ENCODE measurements at places on chromosomes 6 and 20.

GRCh38 chr20:5230544-5230943 is 86.2 kb downstream of the PROKR2 start:
- no peak for DNase-seq

GRCh38 chr6:30564114-30564513 is 7.0 kb downstream of the PRR3 start:
- DNase-seq, result no peak

- no peak for DNase-seq
Measured at GRCh38 chr6:124869416-124869815, 92.8 kb upstream of the RNF217 start.

DNA sequence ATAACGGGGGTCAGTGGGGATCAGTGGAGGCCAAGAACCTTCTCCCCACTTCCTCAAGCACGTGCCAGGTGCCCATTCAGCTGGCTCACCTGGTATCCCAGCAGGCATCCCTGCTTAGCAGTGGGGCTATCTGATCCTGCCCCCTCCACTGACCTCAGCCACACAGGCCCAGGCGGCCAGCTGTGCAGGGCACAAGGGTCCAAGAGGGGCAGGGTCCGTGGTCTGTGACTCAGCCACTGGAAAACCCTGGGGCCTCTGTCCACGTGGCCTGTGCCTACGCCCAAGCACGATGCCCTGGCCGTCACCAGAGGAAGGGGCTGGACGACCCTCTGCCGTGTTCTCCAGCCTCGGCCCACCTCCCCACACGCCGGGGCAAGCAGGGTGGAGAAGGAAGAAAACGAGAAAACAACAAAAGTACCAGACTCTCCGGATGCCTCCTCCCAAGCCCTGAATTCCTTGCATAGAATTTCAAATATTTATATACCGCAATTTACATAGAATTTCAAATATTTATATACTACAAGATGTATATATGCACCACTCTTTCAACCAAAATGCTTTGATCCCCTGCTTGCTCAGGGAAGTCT is 12.1 kb downstream of the PXDC1 start:
- DNase-seq, result no peak

- no peak for DNase-seq
Measured at GRCh38 chr20:1906361-1907051, 11.3 kb downstream of the SIRPA start.

- DNase-seq, result no peak
Measured at GRCh38 chr6:157861814-157862213, 38.8 kb downstream of the SNX9 start.

- no peak for DNase-seq
Measured at GRCh38 chr6:51024126-51024525, 205.5 kb downstream of the TFAP2B start.

DNA sequence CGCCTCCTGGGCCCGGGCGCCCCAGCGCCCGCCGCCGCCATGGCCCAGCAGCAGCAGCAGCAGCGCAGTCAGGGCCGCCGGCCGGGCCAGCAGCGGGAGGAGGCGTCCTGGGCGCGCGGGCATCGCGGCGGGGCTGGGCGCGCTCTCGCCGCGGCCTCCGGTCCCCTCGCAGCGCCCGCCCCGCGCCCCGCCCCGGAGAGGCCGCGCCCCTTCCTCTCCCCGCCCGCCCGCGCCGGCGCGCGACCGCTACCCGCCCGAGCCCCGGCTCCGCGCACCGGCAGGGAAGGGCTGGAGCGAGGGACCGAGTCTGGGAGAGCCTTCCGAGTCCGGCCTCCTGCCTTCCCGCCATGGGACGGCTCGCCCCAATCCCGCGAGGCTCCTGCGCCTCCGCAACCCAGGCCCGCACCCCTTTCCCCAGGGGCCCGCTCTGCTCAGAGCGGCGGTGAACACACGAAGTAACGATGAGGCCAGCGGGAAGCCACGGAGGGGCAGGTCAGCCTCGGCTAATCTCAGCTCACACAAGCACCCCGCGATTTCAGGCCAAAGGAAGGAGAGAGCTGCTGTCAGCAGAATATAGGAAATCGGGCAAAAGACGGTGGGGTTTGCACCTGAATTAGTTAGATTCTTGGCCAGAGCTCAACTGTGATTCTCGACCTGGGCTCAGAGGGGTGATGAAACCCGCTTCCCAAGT is at the start of gene TXNDC5:
Gene TXNDC5, minus strand, starts transcription at position 135 of the 691 bp plus-strand sequence. Its CDS starts 12 bp downstream, at position 123.
- DNase-seq, result peak; percentile 53

DNA sequence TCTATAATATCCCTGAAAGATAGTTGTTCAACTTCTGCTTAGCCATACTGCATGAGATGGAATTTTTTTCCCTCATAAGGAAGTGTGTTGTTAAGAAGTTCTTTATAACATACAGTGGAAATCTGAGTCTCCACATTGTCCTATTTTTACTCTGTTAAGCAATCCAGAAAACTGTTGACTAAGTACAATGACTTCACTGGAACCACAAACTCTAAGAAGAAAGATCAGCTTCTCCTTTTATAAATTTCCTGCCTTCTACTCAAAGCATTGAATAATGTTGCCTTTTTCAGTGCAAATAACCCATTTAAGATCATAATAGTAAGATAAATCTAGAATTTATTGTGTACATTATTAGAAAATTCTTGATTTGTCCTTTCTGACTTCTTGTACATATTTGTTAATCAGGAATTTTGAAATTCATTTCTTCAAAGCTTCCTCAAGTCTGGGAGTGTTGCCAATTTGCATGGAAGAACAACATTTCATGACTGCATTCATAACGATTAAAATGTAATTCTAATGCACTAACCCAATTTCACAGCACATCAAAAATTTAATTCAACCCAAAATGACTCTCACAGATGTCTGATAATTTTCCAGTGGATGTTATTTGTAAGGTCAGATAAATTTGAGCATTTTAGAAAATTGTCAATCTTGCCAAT is 45.6 kb upstream of the ANKEF1 start:
- DNase-seq, result no peak

- DNase-seq, result no peak
Measured at GRCh38 chr20:38805958-38806854, 709 bp downstream of the PPP1R16B start.

GRCh38 chr6:9620263-9620662 is 794.6 kb downstream of the TFAP2A start:
- no peak for DNase-seq

- peak; percentile 65 for DNase-seq
Measured at GRCh38 chr6:116217069-116217468, 36.8 kb downstream of the TSPYL4 start.

GRCh38 chr20:60055740-60056139 is 97.5 kb downstream of the CDH26 start:
- DNase-seq, result no peak

DNA sequence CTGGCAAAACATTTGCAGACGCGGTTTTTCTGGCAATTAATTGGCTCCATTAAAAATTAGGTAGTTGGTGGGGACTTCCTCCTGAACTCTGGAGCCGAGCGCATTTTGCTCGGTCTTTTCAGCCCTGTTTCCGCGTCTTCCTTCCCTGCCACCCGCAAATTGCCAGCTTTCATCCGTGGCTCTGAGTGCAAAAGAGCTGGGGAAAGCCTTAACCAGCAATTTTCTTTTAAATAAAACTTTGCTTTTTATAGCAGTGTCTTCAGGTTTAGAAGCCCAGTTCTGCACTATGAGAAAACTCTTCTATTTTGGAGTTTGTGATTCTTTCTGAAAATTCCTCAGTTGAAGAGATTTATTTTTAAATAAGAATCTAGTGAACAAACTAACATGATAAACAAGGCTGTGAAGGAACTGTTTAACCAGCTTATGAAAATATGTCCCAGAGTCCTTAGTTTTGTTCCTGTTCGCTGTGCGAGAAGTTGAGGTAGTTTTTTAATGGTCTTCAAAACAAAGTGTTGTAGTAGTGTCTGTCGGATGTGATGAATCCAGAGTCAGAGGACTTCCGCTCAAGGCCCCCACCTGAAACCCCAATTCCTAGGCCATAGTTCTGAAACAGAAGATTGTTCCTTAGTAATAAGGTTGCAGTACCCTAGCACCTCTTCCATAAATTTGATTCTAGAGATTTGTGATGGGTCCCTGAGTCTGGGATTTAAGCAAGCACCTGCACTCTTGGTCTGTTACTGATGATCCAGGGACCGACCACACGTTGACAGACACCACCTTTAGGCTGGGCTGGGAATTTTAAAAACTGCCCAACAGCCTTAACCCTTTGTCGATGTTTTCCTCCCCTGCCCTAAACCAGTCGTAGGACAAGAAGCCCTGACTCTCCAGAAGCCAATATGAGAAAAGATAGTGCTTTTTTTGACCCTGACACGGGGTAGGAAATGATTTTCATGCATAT is 950 bp downstream of the KCTD20 start:
- DNase-seq, result peak; percentile 63

DNA sequence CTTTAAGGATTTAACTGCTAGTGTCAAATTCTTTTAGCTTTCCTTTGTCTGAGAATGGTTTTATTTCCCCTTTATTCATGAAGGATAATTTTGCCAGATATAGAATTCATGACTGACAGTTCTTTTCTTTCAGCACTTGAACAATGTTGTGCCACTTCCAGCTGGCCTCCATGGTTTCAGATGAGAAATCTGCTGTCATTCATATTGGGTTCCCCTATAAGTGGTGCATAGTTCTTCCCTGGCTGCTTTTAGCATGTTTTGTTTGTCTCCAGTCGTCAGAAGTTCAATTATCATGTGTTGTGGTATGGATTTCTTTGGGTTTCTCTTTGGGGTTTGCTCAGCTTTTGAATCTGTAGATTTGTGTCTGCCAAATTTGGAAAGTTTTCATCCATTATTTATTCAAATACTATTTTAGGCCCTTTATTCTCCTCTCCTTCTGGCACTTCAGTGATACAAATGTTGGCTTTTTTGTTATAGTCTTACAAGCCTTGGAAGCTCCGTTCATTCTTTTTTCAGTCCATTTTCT is 76.3 kb upstream of the TGM3 start:
- no peak for DNase-seq

DNA sequence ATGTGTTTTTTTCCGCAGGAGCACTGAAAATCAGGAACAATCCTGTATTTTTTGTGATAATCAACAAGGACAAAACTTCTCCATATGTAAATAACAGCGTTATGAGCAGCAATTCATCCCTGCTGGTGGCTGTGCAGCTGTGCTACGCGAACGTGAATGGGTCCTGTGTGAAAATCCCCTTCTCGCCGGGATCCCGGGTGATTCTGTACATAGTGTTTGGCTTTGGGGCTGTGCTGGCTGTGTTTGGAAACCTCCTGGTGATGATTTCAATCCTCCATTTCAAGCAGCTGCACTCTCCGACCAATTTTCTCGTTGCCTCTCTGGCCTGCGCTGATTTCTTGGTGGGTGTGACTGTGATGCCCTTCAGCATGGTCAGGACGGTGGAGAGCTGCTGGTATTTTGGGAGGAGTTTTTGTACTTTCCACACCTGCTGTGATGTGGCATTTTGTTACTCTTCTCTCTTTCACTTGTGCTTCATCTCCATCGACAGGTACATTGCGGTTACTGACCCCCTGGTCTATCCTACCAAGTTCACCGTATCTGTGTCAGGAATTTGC is at the start of gene TAAR6:
Gene TAAR6, plus strand, starts transcription at position 102 of the 557 bp plus-strand sequence. Its CDS starts 0 bp downstream, at position 102.
- no peak for DNase-seq

GRCh38 chr6:132814716-132815570 is 574 bp downstream of the RPS12 start:
- DNase-seq, result no peak

DNA sequence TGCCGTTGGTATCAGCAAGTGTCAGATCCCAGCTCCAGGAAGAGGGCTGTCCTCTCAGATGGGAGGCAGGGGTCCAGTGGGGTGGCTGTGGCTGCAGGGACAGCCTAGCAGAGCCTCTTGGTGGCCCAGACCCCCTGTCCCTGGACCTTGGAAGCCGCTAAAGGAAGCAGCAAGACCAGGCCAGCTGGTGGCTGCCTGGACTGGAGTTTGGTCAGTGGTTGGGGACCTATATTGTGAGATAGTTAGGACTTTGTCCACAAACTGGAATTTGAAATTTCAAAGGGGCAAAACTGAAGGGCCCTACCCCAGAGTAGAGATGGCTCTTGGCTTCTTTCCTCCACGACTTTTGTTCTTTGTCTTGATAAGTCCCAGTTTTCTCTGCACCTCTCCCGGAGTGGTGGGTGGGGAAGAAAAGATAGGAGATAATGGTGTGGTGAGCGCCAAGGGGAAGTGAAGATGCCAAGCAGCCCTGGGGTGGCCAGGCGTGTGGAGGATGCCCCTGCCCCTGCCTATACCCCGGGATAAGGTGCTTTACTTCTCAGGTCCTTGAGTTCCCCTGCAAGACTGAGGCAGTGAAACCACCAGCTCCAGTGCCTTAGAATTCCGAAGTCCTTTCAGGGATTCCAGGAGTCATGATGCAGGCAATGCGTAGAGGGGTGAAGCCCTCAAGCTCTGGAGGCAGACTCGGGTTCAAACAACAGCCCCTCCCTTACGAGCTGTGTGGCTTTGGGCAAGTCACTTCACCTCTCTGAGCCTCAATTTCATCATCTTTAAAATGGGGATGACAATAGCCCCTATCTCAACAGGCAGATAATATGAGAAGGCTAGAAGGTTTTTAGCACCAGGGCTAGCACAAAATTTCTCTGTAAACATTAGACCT is 40.2 kb downstream of the HNF4A start:
- no peak for DNase-seq

GRCh38 chr6:152309648-152310047 is 327.5 kb downstream of the SYNE1 start:
- no peak for DNase-seq

- DNase-seq, result no peak
Measured at GRCh38 chr6:36730424-36731380, 33.1 kb downstream of the RAB44 start.

GRCh38 chr20:32737371-32738223 is 5.7 kb downstream of the COMMD7 start:
- DNase-seq, result no peak

DNA sequence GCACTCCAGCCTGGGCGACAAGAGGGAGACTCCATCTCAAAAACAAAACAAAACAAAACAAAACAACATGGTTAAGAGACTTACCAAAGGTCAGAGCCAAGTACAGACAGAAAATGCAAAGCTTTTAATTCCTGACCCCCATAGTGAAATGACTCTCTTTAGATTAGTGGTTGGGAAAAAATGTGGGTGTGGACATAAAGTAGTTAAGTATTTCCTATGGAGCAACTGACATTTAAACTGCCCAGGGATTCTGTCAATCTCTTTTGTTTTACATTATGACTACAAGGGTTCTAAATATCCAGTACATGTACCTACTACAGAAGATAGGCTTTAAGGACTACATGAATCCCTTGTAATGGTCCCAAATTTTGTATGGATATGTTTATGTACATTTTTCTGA is 75.1 kb downstream of the IRAK1BP1 start:
- DNase-seq, result no peak

- DNase-seq, result no peak
Measured at GRCh38 chr20:63758152-63758551, 18.6 kb downstream of the SLC2A4RG start.

Measured in cerebellar cortex (tissue), 1 donor.